ENCODE measurements at places on chromosomes 12 and 14.

DNA sequence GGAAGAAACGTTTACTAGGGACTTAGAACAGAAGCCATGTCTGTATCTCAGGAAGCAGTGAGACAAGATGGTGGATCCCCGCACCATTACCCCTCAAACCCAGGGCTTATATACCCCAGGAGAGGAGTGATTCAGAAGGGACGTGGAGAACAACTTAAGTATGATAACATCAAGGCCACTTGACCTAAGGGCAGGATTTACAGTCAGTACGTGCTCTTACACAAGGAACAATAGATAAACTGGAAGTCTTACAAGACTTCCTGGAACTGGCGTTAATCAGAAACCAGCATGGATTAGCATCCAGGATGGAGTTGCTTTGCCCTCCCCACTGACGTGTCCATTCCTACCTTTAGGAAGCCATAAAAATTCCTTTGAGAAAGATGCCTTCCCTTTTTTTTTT, 8.6 kb upstream of the ETFBKMT start:
- no peak for DNase-seq

GRCh38 chr14:73463411-73463810, 5.1 kb upstream of the NUMB start:
- DNase-seq: peak; percentile 66

GRCh38 chr14:23876160-23876750, 77.3 kb upstream of the DHRS4 start:
- DNase-seq: no peak

DNA sequence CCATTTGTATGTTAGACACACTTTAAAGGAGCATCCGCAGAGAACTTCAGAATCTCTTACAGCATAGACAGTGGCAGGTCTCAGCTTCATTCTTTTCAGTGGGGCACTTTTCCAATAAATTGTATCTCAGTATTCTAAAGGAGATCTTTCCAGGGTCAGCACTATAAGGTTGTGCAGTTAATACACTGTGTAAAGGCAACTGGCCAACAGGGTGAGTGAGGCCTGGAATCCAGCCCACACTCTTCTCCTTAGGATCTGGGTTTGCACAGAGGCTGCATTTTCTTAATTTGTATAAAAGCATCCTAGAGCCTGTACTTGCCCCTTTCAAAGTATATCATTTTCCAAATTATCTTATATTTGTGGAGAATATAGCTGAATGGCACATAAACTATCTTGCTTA, 94.2 kb downstream of the MYF5 start:
- no peak for DNase-seq

GRCh38 chr12:132466241-132467201, 23.4 kb upstream of the FBRSL1 start:
- no peak for DNase-seq

- DNase-seq: no peak
These were observed 145.1 kb downstream of the PPM1H start for GRCh38 chr12:62789851-62790250.

DNA sequence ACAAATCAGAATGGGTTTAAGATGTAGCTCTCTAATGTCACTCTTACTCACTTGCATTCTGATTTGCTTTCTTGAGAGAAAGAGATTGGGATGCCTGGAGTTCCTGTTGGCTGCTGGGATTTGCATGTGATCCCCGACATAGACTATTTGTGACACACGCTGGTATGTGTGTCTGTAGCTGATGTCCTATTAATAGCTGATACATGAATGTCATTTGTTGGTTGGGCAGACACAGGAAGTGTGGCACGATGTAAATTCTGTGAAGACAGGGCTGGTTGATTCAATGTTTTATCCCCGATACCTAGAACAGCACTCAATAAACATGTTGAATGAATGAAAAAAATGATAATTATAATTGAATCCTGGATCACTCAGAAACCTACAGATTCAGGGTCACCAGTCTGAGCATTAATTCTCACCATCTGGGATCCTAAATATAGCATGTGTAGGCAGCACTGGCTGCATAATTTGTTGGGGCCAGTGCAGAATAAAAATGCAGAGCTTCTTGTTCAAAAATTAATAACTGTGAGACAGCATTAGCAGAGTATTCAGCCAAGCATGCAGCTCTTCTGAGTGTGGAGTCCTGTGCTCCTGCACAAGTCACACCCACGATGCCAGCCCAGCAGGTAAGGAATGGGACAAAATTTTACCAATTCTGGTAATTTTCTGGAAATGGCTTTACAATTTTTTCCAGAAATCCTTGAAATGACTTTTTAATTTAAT, 35.5 kb upstream of the SOCS2 start:
- no peak for DNase-seq

- no peak for DNase-seq
These were observed 4.5 kb downstream of the ANKRD9 start for GRCh38 chr14:102505000-102505619.

- DNase-seq: peak; percentile 7
These were observed 69.9 kb downstream of the FOXN4 start for GRCh38 chr12:109239179-109239578.

DNA sequence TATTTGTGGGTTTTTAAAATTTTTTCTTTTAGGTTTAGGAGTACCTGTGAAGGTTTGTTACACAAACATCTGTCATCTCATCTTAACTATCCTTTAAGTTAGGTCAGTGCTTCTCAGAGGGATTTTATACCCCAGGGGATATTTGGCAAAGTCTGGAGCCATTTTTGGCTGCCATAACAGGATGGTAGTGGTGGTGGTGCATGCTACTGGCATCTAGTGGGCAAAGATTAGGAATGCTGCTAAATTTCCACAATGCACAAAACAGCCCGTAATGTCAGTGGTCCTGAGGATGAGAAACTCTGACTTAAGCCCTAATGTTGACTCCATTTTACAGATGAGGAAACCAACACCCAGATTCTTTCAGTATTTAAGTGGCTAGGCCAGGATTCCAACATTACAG, 85.2 kb upstream of the MYF6 start:
- DNase-seq: no peak

DNA sequence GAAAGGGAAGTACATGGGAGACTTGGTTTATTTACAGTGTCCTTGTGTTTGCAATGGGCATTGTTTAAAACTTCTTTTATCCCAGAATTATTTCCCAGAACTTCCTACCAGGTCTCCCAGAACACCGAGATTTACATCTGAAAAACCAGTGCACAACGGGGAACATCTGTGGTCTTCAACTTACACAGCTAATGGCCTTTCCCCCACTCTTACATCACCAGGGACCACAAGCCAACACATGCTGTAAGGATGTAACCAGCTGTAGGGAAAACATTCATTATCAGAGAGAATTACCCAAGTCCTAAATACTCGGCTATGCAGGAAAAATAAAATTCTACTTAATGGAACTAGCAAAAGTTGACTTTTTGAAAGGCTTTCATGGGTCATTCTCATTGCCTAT, 267.6 kb downstream of the DUSP6 start:
- DNase-seq: no peak

DNA sequence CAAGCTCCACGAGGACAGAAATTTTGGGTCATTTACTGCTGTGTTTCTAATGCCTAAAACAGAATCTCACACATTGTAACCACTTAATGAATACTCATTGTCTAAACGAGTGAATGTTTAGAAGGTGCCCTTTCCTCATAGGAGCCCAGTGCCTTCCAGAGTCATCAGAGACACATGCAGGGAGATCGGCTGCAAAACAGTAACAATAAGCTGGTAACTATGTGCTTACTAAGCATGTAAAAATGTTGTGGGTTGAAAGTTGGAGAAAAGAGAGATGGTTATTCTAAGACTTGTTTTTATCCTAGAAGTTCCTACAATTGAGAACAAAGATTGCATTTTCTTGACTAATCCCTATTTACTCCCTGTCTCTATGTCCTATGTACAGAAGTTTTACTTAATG, 7.4 kb downstream of the TESPA1 start:
- DNase-seq: no peak

- DNase-seq: no peak
These were observed 16.3 kb downstream of the TBX3 start for GRCh38 chr12:114667669-114668150.

DNA sequence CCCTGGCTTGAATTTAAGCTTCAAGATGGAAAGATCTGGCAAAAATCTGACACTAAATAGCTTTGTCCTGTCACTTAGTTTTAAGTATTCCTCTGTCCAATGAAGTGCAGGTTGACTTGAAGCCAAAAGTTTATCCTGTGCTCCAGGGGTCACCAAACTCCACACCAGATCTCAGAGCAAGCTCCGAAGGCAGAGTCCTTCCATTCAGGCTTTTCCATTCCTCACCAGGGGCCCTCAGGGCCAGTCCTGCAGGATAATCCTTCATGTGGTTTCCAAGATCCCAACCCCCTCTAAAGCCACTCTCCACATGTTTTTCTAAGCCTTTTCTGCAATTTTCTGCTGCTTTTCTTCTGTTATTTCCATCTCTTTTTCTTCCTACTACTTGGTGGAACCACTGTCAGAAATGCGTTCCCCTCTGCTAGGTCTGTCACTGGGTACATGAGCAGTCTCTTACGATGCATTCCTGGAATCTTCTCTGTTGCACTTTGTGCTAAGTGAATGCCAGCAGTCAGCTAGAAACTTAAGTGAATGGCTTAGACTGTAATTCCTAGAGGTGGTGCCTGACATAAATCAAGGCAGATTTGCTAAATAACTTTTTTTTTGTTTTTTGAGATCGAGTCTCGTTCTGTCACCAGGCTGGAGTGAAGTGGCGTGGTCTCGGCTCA, 251.4 kb downstream of the MSRB3 start:
- no peak for DNase-seq

DNA sequence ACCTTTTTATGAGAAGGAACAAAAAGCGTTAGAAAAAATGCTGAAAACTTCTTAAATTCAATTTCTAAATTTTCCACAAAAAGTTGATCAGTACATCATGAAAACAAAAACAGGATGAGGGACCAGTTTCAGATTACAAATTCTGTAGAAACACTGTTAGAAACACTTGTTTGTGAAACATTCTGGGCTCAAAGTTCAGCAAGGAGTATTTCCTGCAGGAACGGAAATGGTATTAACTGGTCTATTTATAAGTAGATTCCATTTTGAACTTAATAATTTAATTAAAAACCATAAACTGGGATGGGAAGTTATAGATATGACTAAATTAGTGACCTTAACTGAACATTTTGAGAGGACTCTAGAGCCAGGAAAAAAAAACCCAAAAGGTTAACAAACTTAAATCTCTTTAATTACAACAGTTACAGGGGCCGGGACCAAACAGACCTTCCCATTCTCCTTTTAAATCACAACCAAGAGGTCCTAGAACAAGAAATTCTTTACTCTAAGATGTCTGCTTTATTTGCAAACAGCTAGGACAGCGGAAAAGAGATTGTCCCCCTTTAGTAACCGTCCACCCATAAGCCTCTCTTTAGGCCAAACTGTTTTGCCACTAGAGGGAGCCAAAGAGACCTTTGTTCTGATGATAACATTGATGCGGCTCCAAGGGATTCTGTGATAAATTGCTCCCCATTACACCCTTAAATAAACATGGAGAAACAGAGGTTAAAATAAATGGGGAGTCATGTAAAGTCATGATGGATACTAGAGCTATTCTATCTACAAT, 69.0 kb upstream of the RERGL start:
- DNase-seq: no peak

GRCh38 chr12:51323966-51324895, at the start of gene BIN2:
Gene BIN2, minus strand, starts transcription at chr12:51324174. Its CDS starts 72 bp downstream, at chr12:51324102.
- DNase-seq: peak; percentile 79

DNA sequence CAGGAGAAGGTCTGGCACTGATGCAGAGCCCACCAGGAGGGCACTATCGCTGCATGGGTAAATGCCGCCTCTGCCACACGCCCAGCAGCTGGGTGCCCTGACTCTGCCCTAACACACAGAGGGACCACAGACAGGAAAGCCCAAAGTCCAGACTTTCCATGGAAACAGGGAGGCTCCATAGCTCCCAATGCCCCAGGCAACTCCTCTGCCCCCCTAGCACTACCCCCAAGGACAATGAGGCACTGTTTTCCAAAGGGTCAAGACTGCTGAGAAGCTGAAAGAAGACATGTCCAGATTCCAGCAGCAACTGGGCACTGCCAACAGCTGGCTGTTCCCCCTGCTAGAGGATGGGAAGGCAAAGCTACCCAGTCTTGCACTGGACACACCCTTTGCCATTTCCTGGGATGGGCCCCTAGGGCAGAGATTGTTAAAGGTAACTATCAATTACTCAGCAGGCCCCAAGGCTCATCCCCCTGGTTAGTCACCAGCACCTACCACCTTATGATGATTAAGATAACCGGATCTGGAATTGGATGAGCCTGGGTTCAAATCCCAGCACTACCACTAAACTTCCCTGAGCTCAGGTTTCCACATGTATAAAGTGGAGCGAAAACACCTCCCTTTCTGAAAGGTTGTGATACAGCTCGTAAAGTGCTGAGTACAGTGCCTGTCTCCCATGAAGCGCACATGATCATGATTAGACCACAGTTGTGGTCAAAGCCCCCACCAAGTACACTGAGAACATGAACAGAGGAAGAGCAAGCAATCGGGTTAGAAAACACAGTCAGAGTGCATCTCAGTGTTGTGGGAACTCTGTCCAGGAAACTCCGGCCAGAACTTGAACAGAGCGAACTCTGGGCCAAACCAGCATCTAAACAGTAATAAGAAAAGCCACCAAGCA, 3.3 kb downstream of the PXN start:
- no peak for DNase-seq

- DNase-seq: no peak
These were observed 3.4 kb upstream of the TRAFD1 start for GRCh38 chr12:112121780-112122565.

DNA sequence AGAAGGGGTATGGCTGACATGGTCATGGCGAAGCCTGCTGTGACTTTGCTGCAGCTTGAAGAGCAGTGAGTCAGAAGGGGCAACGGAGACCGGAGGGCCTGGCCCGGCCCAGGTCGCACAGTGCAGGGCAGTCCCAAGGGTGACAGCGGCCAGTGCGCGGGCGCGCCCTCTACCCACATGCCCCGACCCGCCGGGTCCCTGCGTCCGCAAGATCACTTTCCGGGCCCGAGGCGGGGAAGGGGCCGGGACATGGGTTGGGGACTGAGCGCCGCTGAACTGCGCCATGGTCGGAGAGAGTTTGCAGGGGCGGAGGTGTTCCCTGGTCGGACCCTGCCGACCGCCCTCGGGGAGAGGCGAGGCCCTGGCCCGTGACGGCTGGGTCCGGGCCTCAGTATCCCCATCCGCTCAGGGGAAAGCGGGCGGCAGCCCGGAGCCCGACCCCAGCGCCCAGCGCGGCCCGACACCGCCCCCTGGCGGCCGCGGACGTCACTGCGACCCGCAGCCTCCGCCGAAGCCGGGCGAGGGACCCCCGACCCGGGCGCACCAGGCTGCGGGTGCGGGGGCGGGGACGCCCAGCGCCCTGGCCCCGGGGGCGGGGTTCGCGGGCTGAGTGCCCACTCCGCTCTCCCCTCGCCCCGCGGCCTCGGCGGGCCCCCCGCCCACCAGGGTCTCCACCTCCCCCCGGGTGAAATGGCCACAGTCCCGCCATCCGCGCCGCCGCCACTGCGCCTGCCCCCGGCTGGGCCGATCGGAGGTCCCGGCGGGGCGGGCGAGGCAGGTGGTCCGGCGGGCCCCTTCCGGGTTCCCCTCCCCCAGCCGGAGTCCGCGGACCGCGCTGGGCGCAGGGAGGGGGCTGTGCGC, 7.2 kb upstream of the ANKRD9 start:
- peak; percentile 69 for DNase-seq

DNA sequence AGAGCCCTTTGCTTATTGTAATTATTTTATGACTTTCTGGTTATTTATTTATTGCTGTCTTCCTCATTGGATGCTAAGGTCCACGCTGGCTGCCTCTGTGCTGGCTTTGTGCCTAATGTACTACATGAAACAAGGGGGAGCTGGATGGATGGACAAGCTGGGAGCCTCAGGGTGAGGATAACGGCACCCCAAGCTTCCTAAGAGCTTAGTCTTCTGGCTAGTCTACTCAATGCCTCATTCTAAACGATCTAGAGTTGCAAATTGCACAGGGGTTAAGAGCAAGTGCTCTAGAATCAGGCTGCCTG, 172.0 kb downstream of the CHST11 start:
- no peak for DNase-seq

GRCh38 chr12:87467936-87468335, 561.3 kb downstream of the C12orf50 start:
- DNase-seq: no peak
